ENCODE measurements at places on chromosomes 2 and 18.

GRCh38 chr2:101989740-101990460, 1.9 kb upstream of the IL1R2 start:
- DNase-seq = no peak

- no peak for DNase-seq
These were observed 99.5 kb downstream of the RBMS1 start for GRCh38 chr2:160394153-160394552.

GRCh38 chr18:70365361-70365760, 76.5 kb downstream of the SOCS6 start:
- DNase-seq = no peak

- DNase-seq = no peak
These were observed 23.8 kb downstream of the ANKAR start for GRCh38 chr2:189698020-189698887.

GRCh38 chr2:121039679-121040078, 245.3 kb downstream of the TFCP2L1 start:
- no peak for DNase-seq

GRCh38 chr2:127164761-127165538, 55.1 kb downstream of the CYP27C1 start:
- no peak for DNase-seq

DNA sequence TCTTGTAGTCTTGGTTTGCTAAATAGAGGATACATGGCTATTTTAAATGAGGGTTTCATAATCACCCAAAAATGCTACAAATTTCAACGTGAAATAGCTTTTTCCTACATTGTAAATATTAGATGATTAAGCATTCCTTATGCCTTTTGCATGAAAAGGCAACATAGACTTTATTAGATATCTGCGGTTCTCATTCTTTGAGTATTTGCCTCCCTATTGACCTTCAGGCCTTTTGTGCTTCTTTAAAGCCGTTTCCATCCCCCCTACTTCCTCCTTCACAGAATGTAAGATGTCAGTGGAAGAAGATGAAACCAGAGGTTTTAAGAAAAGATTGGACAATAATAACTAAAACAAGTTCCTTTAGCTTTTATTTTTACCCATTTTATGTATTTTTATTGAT, 144.1 kb downstream of the UBE2E3 start:
- no peak for DNase-seq

- DNase-seq = no peak
These were observed 290.0 kb downstream of the PHLPP1 start for GRCh38 chr18:63005306-63005705.

DNA sequence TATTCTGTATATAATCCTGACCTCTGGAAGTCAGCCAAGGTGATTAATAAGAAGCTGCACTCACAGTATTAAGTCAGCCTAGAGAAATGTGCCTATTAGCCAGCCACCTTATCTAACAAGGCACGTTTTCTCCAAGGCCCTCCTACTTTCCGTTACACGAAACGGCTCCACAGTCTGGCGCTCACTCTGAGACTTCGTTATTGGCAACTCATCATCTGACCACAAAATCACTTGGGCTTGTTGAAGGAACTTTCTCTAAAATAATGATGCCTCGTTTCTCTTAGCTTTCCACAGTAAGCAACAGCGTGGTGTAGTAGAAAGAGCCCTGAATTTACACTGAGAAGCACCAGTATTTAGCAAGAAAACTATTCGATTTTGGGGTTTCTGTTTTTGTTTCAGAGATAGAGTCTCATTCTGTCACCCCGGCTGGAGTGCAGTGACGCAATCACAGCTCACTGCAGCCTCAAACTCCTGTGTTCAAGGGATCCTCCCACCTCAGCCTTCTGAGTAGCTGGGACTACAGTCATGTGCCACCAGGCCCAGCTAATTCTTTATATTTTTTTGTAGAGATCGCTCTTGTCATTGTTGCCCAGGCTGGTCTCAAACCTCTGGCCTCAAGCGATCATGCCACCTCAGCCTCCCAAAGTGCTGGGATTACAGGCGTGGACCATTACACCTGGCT, 53.6 kb upstream of the SLC14A1 start:
- no peak for DNase-seq

DNA sequence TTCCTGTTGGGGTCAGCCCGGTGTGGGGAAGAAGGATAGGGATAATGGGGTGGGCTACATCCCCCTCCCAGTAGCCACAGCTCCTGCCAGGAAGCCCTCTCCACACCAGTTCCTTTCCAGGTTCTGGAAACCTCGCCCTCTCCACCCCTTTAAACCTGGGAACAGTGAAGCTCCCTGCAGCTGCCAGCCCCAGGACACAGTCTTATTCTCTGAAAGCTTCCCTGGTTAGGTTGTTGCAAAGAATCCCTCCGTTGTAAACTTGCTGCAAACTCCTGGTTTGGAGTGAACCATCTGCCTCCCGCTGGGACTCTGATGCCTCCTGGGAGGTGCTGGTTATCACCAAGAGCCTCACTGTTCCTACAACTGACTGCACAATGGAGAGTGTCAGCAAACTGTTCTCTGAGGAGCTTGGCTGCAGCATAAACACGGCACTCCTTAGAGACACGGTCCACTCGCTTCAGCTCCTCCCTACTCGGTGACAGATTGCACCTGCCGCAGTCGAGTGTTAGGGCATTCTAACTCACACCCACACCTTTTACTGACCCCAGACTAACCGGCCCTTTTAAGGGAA, 261.8 kb upstream of the RAB6C start:
- no peak for DNase-seq

GRCh38 chr2:187547353-187547979, 6.8 kb downstream of the TFPI start:
- DNase-seq = peak; percentile 64

DNA sequence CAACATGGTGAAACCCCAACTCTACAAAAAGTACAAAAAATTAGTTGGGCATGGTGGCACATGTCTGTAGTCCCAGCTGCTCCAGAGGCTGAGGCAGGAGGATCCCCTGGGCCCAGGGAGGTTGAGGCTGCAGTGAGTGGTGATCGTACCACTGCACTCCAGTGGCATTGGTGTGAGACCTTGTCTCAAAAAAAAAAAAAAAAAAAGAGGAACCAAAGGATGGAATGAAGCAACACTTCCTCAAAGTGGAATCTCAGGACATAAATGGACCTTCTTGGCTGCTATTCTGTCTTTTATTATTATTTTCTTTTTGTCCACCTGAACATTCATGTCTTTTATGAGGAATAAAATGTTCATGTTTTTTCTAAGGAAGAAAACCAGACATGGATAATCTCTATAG, 13.7 kb downstream of the GEMIN6 start:
- no peak for DNase-seq

DNA sequence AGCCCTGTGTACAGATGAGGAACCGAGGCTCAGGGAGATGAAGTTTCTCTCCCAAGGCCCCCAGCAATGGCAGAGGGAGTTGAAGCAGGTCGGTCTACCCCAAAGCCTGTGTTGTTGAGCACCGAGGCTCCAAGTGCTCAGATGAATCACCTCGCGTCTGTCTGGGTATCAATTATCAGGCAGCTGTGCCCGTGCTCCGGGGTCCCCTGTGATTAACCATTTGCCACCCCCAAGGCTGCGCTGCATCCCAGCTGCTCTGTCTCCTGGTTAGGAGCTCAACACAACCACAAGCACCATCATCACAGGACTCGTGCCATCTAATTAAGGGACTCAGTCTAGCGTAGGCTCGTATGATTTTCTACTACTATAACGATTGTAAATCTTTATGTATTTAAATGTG, 27.1 kb downstream of the LIPG start:
- DNase-seq = no peak

GRCh38 chr18:31554776-31555175, 36.9 kb upstream of the TTR start:
- no peak for DNase-seq

Measured in brain pericyte (primary cell).